ENCODE measurements at places on chromosomes 4 and X. TPM values are rescaled to one million over a fixed set of nuclear protein-coding genes. Genes with fewer than 3 reads are reported as not detected.

The XAGE1A gene
- total RNA-seq: 36.0 TPM

The HGFAC gene
- 0.08 TPM for total RNA-seq

The USP27X gene
- 4.6 TPM for total RNA-seq

The PRDM8 gene
- 0.41 TPM for total RNA-seq

The BEND2 gene
- total RNA-seq: not detected

The TMEM144 gene
- total RNA-seq: 4.7 TPM

The STARD8 gene
- 1.9 TPM for total RNA-seq

The PITX2 gene
- 1.1 TPM for total RNA-seq
